ENCODE measurements at places on chromosomes 7 and 10.

DNA sequence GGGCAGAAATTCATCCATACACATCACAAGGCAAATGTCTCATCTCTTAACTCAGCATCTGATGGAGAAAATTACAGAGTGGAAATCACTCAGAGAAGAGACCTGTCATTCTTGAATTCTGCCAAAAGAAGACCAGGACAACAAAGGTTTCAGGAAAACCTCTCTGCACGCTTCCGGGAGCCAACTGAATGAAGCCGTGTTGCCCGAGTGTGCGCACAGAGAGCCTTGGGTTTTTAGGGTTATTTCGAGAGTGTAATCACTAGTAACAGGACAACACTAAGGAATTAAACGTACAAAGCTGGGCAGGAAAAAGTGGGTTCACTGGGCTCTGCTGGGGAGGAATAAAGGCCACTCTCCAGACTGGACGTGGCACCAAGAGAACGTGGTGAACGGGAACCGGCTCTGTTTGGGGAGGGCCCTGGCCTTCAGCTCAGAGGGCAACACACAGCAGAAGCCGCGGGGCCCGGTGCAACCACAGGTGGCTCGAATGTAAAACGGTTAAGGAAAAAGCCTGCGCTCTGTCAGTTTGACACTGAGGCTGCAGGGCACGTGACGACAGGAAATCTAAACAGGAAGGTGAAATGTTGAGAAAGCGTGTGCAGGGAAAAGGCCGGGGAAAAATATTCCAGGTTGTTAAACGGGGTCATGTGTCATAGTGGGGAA lies 331.5 kb downstream of the DNAJB6 start:
- DNase-seq: no peak

- no peak for DNase-seq
Observed at GRCh38 chr7:74009719-74010118, 18.3 kb upstream of the ELN start.

- DNase-seq: no peak
Observed at GRCh38 chr7:22542254-22542653, 42.3 kb upstream of the STEAP1B start.

DNA sequence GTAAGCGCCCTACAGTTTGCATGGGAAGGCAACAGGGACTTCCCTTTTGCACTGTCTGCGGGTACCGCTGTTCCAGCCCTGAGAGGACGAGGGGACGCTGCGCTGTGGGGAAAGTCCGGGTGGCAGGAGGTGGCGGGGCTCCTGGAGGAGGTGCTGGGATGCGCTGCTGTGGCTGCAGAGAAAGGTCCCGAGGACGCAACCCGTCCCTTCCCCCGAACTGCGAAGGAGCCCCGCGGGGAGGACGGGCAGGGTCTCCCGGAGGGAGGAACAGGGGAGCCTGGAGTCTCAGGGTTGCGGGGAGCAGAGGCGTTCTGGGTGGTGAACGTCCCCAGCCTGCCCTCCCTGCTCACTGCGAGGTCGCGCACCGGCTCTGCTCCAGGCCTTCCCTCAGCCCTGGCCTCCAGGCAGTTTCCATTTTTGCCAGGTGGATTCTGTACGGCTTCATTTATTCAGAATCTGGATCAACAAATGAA lies 91.6 kb downstream of the CXCL12 start:
- DNase-seq: no peak

DNA sequence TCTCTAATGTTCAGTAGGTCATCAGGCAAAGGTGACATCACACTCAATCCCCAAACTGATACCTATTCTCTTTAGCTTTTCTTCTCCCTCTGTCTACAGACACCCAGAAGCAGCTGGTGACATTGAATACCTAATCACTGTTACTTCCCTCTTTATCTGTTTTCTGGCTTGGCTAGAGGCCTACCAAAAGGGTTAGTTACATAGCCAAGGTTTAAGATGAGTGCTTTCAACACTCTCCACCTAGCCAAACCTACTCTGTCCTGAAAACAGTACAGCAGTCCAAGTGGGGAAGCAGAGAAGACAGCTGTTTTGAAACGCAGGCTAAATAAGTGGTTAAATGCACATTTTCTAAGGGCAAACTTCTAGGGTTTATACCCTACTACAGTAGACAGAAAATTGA lies 39.4 kb downstream of the CCNJ start:
- DNase-seq: no peak

- DNase-seq: no peak
Observed at GRCh38 chr10:18306031-18306430, 165.8 kb downstream of the CACNB2 start.

DNA sequence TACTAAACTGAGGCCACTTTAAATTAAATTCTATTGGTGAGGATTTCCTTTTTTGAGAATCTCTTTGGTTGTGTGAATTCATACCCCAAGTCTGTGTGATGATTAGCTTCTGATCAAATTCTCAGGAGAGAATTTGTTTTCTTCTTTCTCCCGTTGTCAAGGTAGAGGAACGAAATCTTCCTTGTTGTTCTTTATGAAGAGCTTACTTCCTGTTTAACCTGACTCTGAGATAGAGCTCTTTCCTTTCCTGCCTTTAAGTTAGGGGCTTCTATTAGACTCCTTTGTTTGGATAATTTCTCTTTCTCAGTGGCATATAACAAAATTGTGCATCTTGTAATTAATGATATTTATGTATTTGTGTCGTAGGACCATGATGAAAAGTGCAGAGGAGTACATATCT lies 572.1 kb downstream of the REEP3 start:
- DNase-seq: no peak

- no peak for DNase-seq
Observed at GRCh38 chr10:49767752-49768151, 5.6 kb upstream of the OGDHL start.

GRCh38 chr7:40527723-40528122 lies 392.9 kb downstream of the SUGCT start:
- DNase-seq: no peak

- no peak for DNase-seq
Observed at GRCh38 chr10:49023752-49024151, 84.1 kb upstream of the LRRC18 start.

- DNase-seq: no peak
Observed at GRCh38 chr10:110444004-110444337, 53.7 kb upstream of the DUSP5 start.

DNA sequence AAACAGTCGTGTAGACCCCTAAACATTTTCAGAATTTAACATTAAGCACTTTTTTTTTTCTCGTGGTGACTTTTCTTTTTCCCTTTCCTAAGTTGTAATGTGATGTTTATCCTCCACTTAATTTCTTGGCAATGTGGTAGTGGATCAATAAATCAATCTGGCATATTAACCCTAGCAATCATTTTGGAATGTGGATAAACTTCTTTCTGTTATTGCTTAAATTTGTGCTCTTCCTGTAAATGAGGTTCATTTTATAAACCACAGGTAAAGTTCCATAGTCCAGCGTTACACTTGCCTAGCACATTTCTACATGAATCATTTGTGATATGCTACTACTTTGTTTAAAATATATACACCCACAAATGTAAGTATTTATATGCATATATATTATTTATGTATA lies 247.4 kb upstream of the ETV1 start:
- no peak for DNase-seq

GRCh38 chr7:133313575-133313974 lies 60.7 kb downstream of the EXOC4 start:
- DNase-seq: no peak

DNA sequence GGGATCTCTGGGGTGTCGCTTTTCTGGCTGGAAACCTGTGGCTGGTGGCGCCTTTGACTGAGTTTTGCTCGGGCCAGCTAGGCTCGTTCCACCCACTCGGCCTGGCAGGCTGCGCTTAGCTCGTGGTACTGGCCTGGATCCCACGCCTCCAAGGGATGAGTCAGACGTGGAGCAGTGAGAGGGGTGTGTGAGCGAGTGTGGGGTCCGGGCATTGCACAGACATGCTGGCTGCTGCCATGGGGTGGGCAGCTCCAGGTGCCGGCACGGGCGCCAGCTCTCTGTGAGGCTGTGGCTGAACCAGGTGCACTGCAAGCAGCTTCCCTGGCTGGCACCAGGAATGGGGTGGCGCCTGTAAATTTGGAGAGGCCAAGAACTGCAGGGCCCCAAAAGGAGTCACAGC lies 63.1 kb upstream of the CACNA2D1 start:
- no peak for DNase-seq

Measured in cortex of kidney (tissue), 1 donor.